ENCODE measurements at places on chromosomes 2 and 18.

- peak; percentile 22 for DNase-seq
Measured at GRCh38 chr2:151260573-151261230, 961 bp downstream of the RBM43 start.

- no peak for DNase-seq
Measured at GRCh38 chr18:6326566-6326965, 88.1 kb downstream of the L3MBTL4 start.

- peak; percentile 100 for DNase-seq
Measured at GRCh38 chr2:218806346-218806978, 24.5 kb downstream of the CYP27A1 start.

DNA sequence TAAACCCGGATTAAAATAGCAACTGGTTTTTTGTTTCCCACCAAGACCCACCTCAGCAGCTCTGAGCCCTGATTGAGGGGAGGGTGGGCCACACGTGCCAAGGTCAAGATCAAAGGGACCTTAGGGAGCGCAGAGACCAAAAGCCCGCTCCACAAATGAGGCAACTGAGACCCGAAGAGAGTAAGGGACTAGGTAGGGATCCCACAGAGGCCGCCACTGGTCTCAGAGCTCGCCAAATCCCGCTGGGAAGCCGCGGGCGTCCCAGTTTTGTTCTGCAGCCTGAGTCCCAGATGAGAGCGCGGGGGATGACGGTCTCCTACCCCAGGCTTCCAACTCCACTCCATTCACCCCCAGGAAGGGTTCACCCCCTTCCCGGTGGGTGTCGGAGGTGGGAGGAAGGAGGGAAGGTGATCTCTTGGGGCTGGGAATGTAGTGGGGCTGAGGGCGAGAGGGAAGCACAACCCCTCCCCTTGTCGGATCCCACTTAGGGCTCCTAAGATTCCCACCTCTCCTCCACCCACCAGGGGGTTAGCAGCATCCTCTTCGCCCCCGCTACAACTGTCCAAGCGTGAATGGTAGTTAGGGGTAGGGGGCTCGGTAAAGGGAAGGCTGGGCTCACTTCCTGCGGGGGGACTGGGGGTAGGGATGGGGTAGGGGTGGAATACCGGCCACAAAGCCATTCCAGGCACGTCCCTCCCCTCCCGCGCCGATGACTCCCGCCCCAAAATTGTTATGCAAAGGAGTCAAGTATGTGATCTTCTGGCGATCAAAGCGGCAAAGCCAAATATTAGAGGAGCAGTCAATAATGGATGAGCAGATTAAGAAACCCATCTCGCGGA, 7.3 kb upstream of the EN1 start:
- DNase-seq = peak; percentile 86

DNA sequence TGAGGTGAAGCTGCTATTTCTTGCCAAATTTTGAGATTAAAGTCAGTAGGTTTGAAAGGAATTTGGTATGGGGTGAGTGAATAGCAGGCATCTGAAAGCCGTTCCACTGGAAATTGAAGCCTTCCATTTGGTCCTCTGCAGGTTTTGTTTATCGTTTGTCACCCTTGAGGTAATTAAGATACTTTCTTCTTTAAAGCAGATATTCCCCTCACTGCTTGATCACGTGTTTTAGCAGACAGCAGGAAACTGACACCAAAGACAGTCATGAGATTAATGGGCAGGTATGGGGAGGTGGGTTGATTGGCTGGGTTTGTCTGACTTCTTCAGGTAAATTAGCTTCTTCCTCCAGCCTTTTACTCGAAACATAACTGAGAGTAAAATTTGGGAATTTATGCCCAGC, 10.7 kb downstream of the LPIN1 start:
- no peak for DNase-seq
